ENCODE measurements at places on chromosomes 16 and 17.

DNA sequence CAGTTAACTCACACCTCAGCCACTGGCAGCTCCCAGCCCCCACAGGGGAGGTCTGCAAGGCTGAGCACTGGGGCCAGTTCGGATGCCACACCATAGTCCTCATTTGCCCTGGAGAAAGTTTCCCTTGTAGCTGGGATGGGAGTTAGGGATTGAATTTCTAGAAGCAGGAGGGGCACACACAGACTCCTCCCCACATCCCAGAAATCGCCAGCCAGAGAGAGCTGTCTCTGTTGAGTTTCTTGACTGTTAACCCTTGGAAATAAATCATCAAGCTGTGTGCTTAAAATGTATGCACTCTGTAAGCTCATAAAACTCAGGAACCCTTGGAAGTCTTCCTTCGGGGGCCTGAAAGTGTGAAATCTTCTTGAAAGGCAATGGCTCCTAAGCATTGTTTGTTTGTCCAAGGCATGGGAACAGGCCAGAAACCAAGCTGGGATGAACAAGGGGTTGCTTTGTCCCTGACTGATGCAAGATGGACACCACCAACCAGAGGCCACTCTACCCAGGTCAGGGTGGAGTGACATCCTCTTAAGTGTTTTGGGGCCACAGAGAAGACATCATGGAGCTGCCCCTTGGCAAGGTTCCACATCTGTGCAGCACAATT lies 394 bp upstream of the PRM3 start:
- DNase-seq: no peak

DNA sequence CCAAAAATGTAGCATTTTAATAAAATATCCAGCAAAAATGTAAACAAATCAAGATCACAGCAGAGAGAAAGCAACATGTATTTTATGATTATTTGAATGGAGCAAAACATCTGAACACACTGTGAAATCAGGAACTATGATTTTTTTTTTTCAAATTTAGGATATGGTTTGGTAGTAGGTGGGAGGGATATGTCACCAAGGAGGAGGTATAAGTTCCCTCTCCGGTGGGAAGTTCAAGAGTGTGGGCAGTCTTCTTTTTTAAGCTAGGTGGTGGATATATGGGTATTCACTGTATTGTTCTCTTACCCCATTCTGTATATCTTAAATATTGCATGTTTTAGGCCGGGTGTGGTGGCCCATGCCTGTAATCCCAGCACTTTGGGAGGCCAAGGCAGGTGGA lies 10.2 kb downstream of the CDR2 start:
- DNase-seq: no peak

- DNase-seq: no peak
Measured at GRCh38 chr16:10885246-10885645, 8.2 kb downstream of the CIITA start.

GRCh38 chr17:28648698-28649097 lies 3.7 kb upstream of the BLTP2 start:
- no peak for DNase-seq

- no peak for DNase-seq
Measured at GRCh38 chr17:8162997-8163977, 539 bp upstream of the VAMP2 start.

Measured in MCF 10A (cell line).